Activated CD4-positive, alpha-beta T cell treated with anti-CD3 and anti-CD28 coated beads, Interleukin-2, amount 10 ng/mL, durations not matched to agents 7 days and 5 days (primary cell): ENCODE measurements at places on chromosomes 1 and 21. TPM values are rescaled to one million over a fixed set of nuclear protein-coding genes. Genes with fewer than 3 reads are reported as not detected.
A peak's percentile ranks its signal among the peaks of the same experiment; 100 is the strongest.

RAB3B gene
- 0.02 TPM for total RNA-seq

ARPC5 gene
- 257 TPM for total RNA-seq

SLC44A3 gene
- total RNA-seq, result 0.52 TPM

NBPF6 gene
- total RNA-seq, result not detected

GJC2 gene
- 0.40 TPM for total RNA-seq

OR2T11 gene
- total RNA-seq, result not detected

PFKFB2 gene
- total RNA-seq, result 2.5 TPM

SLC50A1 gene
- total RNA-seq, result 42.3 TPM

TMEM52 gene
- total RNA-seq, result not detected

RNU1-3 gene
- total RNA-seq, result 2,477 TPM

- no peak for DNase-seq
These were observed 13.4 kb upstream of the AGTRAP start for GRCh38 chr1:11722538-11722937.

DNA sequence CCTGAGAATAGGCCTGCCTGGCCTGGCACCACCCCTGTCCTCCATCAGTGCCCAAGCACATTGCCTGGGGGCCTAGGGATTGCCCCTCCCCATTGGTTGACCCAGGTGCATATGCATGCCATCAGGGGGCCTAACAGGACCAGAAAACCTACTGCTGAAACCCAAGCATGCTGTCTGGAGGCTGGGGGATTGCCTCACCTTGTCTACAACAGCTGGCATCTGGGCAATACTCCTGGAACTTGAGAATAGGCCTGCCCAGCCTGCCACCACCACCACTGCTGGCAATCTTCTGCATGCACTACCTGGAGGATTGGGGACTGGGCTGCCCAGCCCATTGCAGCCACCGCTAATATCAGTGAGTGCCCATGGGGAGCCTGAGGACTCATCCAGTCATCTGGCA is 56.1 kb upstream of the BCL10 start:
- no peak for DNase-seq

DNA sequence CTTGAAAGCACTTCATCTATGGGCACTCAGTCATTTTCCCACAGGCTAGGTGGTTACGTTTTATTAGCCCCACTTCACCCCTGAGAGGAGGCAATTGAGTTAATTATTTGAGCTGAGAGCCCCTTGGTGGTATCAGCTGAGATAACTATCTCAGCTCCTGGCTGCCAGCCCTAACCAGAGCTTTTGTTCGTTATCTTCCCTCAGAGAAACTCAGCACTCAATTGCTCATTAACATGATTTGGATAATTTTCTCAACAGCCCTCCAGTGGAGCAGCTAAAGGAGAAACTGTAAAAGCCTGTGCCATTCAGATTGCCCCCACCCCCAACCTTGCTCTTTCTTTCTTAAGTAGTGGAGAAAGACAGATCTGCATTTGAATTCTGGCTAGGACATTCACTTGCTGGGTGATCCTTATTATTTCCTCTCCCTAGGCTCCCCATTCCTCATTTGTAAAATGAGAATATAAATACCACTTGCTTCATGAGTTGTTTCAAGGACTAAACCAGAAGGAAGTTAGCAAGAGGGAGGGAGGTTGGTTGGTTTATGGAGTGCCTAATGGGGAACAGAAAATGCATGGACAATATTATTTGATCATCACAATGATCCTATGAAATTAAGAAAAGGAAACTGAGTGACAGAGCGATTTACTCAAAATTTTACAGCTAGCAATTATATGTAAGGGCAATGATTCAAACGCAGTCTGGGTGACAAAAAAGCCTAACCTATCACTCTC is 218.7 kb upstream of the FGGY start:
- DNase-seq, result no peak

DNA sequence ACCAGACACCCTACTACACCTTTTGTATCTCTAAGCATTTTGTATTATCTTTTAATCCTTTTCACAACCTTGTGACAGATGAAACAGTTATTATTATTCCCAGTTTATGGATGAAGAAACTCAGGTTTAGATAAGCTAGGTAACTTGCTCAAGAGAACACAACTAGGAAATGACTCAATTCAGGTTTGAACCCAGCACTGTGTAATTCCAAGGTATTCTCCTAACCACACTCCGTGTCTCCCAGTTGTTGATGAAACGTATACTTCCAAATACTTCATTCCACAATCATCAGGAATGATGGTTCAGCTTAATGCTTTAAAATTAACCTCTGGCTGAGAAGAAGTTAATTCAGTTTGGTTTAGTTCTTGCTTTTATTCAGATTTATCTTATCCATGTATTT is 51.7 kb upstream of the MRPS6 start:
- no peak for DNase-seq

DNA sequence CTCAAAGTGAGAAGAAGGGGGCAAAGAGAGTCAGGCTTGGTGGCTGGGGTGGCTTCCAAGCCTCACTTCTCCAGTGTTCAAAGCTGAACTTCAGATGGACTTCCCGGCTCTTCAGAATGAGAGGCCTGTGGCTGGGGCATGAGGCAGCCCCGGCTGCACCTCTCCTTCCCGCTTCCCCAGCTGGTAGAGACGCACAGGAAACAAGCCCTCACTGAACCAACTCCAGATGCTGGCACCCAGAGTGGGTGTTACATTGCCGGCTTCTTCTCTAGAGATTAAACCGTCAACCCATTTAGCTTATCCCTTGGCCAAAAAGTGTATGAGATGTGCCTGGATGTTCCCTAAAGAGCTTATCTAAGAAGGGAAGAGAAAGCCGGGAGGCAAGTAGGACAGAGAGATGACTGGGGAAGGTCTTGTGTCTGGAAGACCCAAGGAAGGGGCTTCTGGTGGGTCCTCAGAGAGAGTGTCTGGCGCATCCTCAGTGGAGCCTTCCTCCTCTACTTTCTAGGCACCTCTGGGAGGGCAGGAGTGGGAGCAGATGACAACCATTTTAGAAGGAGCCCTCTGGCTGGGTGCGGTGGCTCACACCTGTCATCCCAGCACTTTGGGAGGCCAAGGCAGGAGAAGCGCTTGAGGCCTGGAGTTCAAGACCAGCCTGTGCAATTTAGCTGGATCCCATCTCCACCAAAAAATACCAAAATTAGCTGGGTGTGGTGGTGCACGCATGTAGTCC is 2.0 kb downstream of the ADAMTSL4 start:
- DNase-seq, result no peak

DNA sequence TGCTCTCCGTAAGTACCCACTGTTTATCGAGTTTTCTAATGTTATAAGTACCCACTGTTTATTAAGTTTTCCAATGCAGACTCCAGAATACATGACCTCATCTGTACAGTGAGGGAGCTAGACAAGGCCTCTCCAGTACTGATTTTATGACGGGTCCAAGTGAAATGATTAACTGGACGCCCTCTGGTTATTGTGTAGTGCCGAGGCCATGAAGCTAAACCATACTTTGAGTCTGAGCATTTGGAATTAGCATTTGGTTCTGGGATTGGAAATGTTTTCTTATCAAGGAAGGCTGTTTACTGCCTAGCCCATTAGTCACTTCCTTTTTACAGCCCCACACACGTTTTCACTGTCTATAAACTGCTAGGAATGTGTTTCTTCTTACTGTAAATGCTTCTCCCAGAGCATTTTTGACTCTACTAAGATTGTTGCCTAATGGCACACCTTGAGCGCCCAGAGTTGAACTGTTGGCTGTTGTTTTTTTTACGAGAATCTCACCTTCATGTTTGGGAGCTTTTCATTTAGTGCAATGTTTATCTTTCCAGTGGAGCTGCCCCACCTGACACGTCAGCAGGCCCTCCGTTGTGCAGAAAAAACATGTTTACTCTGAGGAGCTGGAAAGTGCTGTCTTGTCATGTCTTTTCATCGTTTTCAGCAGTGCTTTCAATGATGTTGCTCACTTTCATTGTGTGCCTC is 26.9 kb downstream of the SPATA46 start:
- DNase-seq, result no peak

DNA sequence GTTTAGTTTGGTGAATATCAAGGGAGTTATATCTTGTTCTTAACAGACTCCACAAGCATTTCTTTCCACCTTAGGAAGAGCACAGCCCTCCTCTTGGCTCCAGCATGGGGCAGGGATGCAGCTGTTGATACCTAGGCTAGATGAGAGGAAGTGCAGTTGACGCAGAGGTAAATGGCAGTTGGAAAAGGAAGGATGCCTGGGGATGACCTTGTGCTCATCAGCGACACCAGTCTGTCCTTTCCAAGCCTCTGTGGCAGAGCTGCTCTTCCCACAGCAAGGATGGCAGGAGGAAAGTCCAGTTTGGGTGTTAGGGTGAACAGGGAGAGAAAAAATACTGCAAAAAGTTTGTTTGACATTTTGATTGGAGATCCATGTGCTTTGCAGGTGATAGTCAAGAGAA is 6.2 kb downstream of the PROX1 start:
- no peak for DNase-seq

- no peak for DNase-seq
These were observed 179.7 kb upstream of the C1orf174 start for GRCh38 chr1:4079815-4080214.

GRCh38 chr1:54114955-54115354 is 37.8 kb downstream of the CDCP2 start:
- DNase-seq, result no peak

- no peak for DNase-seq
These were observed 24.8 kb downstream of the GRIK3 start for GRCh38 chr1:37009521-37009920.

GRCh38 chr1:153422450-153423068 is 6.2 kb downstream of the S100A7A start:
- peak; percentile 77 for DNase-seq

- no peak for DNase-seq
These were observed 20.7 kb downstream of the IL10RB start for GRCh38 chr21:33286600-33287456.

DNA sequence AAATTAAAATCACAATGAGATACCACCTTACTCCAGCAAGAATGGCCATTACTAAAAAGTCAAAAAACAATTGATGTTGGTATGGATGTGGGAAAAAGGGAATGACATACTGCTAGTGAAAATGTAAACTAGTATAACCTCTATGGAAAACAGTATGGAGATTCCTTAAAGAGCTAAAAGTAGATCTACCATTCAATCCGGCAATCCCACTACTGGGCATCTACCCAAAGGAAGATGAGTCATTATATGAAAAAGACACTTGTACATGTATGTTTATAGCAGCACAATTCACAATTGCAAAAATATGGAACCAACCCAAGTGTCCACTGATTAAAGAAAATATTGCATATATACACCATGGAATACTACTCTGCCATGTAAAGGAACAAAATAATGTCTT is 37.2 kb downstream of the SUSD4 start:
- no peak for DNase-seq

DNA sequence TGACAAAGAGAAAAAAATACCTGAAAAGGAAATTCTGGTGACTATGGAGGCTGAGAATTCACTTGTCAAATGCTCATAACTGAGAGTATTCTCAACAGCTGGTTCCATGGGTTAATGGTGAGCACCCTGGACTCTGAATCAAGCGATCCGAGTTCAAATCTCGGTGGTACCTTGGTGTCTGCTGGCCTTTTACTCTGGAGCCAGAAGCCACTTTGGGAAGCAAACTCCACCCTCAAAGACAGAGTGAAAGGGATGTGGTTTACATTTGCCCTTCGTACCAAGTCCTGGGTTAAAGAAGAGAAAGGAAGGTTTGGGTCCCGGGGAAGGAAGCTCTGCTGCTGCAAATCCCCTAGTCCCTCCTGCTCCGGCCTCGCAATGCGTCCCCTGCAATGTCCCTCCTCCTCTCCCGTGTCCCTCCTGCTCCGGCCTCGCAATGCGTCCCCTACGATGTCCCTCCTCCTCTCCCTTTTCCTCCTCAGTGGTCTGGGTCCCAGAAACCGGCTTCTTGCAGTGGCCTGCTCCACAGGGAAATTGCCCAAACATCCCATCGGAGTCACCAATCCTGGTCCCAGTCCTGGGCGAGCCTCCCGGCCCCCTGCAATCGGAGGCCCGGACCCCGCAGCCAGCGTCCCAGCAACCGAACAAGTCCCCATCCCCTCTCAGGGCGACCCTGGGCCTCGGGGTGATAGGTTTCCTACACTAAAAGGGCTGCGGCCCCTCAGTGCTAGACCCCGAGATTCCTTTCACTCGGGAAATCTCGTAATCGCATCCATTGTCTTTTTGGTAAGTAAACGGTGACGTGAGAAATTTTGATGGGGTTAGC is 129.4 kb downstream of the PPIAL4G start:
- no peak for DNase-seq

DNA sequence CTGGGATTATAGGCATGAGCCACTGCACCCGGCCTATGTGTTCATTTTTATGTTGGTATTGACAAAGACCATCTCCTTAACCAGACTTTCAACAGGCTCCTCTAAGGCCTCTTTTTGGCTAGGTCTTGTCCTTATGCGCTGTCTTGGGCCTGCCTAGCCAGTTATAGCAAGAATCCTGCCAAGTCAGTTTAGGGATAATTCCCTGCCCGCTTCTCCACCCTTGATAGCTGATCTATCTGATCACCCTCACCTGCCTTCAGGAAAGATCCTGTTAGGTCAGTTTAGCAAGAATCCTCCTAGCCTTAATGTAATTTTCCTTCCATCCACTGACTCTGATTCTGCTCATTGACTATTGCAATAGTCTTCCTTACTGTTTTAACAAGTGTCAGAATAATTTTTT is 2.4 kb upstream of the B4GALT3 start:
- DNase-seq, result no peak

- DNase-seq, result no peak
These were observed 12.0 kb upstream of the COL16A1 start for GRCh38 chr1:31715873-31716220.

- no peak for DNase-seq
These were observed 52.8 kb downstream of the ELK4 start for GRCh38 chr1:205578780-205579571.

GRCh38 chr1:208637181-208637580 is 393.0 kb upstream of the PLXNA2 start:
- no peak for DNase-seq

DNA sequence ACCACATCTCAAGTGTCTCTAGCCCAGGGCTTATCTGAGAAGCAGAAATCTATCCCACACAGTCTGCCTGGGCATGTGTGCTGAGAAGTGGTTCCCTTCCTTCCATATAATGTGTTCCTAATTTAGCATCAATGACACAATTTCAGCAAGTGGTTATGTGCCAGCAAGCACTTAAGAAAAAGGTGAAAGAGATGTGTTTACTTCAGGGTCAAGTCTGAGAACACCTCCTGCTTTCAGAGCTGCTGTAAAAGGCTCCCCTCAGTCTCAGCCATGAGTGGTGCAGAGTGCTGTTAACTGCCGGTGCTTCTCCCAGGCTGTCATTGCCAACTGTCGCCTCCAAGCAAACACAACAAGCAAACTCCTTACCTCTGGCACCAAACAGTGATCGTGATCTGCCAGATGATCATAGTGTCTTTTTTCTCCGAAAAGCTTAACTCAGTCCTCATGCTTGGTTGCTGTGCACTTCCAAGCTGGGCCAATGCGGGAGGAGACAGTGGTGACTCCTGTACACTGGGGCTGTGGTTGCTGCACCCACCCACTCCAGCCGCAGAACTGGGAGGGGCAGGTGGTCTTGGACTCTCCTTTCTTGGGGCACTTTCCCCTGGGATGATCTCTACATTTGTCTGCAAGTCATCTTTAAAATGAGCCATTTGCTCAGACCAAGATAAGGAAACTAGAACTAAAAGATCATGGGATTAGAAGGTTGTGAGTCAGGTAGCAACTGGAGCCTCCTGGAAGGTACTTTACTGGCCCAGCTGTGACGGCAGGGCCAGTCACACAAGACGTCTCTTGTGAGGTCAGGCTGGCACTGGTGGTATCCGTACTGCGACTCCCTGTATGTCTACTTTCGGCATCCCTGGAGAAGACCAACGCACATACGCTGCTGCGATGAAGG is 32.4 kb downstream of the ATP1A1 start:
- DNase-seq, result no peak
